Mesendoderm (in vitro differentiated cells): ENCODE measurements at places on chromosomes 6 and 20.

- peak; percentile 86 for DNase-seq
These were observed 19.4 kb upstream of the MRGBP start for GRCh38 chr20:62776692-62777527.

GRCh38 chr6:159031846-159032245, 12.9 kb downstream of the TAGAP start:
- no peak for DNase-seq

DNA sequence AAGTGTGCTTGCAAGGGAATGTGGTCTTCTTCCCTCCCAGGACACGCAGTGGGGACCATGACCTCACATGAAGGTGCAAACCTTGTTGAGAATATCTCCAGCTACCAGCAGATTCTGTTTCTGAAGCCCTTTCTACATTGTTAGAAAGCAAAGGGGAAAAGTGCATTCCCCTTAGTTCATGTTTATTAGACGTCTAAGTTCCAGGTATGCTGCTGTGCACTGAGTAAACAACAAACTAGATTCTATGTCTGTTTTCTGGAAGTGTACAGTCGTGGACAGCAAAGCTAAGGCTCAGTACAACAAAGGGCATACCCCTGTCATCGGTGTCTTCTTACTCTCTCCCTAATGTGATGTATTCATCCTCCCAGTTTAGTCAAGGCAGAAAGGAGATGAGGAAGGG, 178.5 kb downstream of the KIF16B start:
- no peak for DNase-seq

DNA sequence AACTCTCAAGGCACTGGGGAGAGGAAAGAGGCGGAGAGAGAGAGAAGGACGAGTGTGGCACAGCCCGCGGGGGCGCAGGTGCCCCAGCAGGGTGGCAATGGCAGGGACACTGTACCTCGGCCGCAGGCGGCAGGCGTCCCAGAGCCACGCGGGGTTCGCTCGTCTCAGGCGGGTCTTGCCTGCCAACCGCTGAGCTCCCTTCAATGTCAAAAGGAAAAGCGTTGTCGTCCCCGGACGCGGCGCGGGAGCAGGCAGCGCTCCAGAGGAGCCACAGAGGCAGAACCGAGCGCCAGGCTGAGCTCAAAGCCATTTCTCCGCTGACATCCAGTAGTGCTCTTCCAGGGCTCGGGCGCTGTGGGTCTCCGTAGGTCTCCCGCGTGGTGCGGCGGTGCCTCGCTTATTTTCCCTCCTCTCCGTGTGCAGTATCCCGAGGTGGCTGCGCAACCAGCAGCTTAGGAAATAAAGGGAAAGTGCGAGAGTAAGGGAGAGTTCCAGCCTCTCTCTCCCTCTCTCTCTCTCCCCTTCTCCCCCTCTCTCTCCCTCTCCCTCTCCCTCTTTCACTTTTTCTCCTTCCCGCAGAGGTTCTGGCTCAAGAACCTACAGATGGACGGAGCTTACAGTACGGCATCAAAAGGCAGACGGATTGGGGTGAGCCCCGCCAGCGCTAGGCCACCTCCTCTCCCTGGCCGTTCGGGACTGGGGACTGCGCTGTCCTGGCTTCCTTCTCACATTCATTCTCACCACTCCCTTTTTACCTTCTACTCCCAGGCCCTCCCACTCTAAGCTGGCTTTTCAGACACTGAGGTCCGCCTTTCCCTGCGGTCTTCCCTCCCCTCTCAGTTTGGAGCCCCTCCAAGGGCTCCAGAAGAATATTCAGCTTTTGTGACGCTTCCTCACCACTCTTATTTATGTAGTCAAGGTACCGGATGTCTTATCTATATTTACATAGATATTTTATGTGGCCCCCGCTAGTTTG, at the start of gene LAMA4:
TSS of gene LAMA4 (minus strand) at position 727 of the 976 bp plus-strand sequence. CDS start at position 310, 417 bp downstream.
- peak; percentile 68 for DNase-seq

- peak; percentile 87 for DNase-seq
These were observed 35.3 kb downstream of the METTL24 start for GRCh38 chr6:110322874-110323242.

DNA sequence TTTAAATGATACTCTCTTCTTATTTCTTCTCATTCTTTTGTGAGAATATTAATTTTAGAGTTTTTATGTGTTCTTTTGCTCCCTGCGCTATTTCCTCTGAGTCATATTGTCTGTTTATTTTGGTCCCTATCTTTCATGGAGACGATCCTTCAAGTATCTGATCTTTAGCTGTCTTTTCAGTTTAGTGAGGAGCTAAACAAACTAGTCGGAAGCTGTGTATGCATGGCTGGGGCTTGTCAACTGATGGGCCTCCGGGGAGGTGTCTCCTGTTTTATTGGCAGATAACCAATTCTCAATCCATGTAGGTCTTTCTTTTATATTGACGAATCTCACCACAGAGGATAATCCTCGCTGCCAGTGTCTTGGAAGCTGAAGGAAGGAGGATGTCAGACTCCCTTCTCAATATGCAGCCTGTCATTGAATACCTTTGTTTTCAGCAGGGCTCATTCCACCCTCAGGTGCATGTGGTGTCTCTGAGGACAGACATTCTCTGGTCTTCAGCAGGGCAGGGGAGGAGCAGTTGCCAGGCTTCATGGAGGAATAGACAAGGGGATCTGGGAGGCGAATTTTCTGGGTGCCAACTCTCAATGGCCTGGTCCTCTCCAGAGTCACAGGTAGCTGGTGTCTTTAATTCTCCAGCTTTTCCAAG, 64.9 kb downstream of the RNF182 start:
- no peak for DNase-seq

DNA sequence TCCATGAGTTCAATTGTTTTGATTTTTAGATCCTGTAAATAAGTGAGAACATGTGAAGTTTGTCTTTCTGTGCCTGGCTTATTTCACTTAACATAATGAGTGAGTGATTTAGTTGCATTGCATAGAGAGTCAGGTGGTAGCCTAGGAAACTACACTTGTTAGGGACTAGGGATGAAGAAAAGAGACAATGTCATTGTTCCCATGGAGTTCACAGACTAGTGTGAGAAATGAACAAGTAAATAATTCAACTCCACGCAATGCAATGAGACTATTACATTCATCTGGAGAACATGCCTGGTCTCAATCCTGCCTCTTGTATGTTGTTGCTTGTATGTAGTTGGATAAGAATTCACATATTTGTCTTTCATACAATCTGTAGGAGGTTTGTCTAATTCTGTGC, 76.3 kb upstream of the B3GAT2 start:
- no peak for DNase-seq

GRCh38 chr20:20864351-20865096, 152.1 kb upstream of the RALGAPA2 start:
- peak; percentile 65 for DNase-seq

DNA sequence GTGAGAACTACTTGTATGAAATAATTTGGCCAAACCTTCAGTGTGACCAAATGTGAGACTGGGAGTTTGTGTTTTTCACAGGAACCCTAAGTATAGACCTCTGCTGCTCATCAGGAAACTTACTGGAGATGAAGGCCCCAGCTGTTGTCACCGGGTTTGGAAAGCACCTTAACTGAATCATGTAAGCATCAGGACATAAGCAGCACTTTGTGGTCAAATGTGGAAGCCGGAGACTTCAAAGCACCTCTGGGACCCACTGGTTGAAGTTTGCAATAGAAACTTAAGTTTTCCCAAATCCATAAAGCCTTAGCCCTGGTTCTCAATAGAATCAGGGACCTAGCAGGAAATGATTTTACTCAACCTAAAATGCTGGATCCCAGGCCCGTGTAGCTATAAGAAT, 14.3 kb downstream of the TTPAL start:
- DNase-seq = no peak

GRCh38 chr6:155084431-155085123, 89.5 kb downstream of the TIAM2 start:
- DNase-seq = no peak

- DNase-seq = no peak
These were observed 371.9 kb upstream of the ID4 start for GRCh38 chr6:19465256-19465655.

DNA sequence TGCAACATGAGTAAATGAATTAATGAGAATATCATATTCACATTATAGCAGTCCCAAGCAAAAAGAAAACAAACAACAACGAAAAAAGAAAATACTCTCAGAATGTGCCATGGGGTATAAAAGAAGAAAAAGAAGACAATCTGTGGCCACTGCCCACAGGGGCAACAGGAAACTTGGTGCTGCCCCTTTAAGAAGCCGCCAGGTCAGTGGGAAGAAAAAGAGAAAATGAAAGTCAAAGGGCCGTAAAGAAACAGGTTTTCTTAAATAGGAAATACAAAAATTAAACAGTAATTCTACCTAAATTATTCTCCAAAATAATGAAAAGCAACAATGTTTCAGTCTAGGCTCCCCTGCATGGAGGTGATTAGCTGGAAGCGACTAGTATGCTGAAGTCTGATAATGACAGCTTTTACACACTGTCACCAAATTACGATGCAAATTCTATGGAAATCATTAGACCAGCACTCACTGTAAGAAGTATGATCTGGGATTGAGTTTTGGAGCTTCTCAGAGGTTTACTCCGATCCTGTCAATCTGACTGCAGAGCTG, 23.6 kb downstream of the GMDS start:
- DNase-seq = no peak

DNA sequence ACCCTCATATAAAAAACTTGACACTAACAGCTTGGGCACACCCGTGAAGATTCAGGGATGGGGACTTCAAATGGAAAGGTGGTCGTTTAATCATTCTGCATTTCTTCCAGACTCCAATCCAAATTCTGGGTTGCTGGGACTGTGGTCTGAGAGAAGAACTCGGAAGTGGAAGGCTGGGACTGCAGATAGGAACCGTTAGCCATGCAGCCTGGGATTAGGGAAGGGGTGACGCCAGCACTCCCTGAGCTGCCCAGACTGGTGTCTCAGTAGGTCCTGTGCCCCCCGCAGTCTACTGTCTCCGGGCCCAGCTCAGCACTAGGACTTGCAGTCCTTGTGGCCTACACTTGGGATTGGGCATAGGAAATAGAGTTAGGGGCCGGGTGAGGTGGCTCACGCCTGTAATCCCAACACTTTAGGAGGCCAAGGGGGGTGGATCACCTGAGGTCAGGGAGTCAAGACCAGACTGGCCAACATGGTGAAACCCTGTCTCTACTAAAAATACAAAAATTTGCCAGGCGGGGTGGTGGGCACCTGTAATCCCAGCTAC, 511 bp upstream of the CLIC1 start:
- DNase-seq = no peak

GRCh38 chr6:24658573-24659560, 7.8 kb downstream of the TDP2 start:
- peak; percentile 89 for DNase-seq

DNA sequence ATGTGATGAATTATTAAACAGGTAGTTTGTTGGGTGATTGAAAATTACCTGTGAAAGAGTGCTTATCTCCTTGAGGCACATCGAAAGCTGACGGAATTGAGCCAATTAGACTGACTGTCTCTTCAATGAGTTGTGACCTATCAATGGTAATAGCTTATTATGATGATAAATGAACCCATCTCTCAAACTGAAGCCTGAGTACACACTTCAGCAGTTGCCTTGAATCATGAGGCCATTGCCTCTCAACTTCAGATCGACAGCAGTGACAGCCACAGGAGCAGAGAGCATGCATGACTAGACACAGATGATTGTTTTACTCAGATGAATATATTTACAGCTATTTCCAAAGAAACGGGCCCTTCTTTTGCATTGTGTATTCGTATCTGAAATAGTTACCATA, 323.9 kb downstream of the LAMA2 start:
- DNase-seq = no peak

- DNase-seq = no peak
These were observed 100.6 kb downstream of the PCSK2 start for GRCh38 chr20:17327185-17328148.

DNA sequence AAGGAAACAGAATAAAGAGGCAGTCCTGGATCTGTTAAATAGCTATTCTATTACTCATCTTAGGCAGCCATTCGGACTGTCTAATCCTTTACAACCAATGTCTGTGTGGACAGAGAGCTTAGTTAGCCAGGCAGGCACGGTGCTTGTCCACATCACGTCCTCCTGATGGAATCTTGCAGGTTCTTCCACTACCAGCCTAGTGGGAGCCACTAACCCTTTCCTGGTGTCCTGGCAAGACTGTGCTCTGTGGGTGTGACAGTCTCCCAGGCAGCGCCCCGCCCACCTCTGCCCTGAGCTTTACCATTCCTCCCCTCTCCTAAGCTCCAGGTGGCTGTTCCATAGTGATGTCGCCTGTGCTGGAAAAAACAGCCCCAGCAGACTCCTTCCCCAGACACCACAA, 78.3 kb upstream of the CLDN20 start:
- peak; percentile 84 for DNase-seq

- DNase-seq = no peak
These were observed 163.5 kb upstream of the TOP1 start for GRCh38 chr20:40865095-40865494.

DNA sequence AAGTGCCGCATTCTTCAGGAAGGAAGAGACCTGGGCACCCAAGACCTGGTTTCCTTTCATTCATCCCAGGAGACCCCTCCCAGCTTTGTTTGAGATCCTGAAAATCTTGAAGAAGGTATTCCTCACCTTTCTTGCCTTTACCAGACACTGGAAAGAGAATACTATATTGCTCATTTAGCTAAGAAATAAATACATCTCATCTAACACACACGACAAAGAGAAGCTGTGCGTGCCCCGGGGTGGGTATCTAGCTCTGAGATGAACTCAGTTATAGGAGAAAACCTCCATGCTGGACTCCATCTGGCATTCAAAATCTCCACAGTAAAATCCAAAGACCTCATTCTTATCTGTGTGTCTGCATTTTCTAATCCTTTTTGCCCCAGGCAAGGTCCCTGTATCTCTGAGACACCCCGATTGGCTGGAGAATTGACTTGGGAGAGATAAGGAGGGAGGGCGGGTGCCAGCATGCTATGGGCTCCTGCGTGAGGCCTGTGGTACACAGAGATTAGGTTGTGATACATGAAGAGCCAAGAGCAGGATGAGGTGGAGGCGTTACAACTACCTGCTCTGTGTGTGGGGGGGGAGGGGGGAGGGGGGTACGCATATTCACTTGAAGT, 4.8 kb downstream of the MUC21 start:
- peak; percentile 81 for DNase-seq

GRCh38 chr6:157323255-157323965, at the start of gene TMEM242:
Gene TMEM242 (minus strand): TSS chr6:157323519. CDS start chr6:157323499, 20 bp downstream.
- peak; percentile 97 for DNase-seq
